Stimulated activated CD4-positive, alpha-beta T cell treated with anti-CD3 and anti-CD28 coated beads, Interleukin-1b, Interleukin-23, amount 100 ng/mL, for 1 hour (primary cell): ENCODE measurements at places on chromosomes 13 and 19.

GRCh38 chr13:30577401-30577852 is 40.3 kb upstream of the USPL1 start:
- no peak for DNase-seq

DNA sequence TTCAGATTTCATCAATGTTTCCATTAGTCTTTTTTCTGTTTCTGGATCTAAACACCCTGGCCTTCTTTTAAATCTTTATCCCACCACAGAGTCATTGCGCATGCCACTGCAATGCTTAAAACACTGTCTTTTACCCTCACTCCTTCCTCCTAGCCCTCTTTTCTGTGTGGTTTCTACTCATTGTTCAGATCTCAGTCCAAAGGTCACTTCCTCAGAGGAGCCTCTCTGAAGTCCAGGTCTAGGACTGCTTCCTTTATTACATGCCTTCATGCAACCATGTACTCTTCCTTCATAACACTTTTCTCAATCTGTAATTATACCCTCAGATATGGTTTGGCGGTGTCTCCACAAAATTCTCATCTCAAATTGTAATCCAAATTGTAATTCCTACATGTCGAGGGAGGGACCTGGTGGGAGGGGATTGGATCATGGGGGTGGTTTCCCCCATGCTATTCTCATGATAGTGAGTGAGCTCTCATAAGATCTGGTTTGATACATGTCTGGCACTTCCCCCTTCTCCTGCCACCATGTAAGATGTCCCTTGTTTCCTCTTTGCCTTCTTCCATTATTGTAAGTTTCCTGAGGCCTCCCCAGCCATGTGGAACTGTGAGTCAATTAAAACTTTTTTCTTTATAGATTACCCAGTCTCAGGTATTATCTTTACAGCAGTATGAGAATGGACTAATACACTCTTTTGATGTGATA is 808.9 kb downstream of the DIAPH3 start:
- DNase-seq, result no peak

- DNase-seq, result no peak
Observed at GRCh38 chr13:85377783-85378182, 421.4 kb downstream of the SLITRK6 start.

DNA sequence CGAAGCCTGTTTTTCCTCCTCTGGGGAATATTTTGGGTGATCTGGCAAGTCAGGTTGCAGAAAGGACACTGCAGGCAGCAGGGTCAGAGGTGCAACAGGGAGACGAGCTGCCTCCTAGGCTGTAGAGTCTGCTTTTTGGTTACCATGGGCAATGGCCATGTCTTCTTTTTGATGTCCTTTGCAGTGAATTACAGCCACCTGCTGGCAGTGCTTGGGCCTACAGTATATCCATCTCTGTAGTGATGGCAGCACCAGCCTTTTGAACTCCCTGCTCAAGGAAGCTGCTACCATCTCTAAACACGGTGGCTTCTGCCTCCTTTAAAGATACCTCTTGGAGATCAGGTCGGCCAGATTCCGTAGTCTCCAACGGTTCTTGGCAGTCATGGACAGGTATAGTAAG is 73.9 kb downstream of the WTIP start:
- no peak for DNase-seq

GRCh38 chr19:29247872-29248271 is 34.9 kb upstream of the UQCRFS1 start:
- no peak for DNase-seq

- no peak for DNase-seq
Observed at GRCh38 chr13:33963895-33964294, 145.9 kb downstream of the RFC3 start.

GRCh38 chr13:59172076-59172475 is 991.7 kb downstream of the DIAPH3 start:
- DNase-seq, result no peak

- no peak for DNase-seq
Observed at GRCh38 chr13:23512762-23513395, 57.3 kb upstream of the TNFRSF19 start.

DNA sequence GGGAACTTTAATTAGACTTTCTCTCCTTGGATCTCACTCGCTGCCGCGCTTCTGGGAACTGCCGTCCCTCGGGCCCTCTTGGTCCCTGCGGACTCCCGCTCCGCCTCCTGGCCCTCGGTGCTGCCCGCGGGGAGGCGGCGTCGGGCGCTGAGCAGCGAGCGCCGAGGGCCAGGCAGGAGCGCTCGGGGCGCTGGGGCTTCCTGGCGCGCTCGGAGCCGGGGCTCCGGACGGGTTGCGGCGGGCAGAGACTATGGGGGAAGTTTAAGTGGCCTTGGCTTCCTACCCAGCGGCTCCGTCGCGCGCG is 704 bp downstream of the CHST8 start:
- no peak for DNase-seq

DNA sequence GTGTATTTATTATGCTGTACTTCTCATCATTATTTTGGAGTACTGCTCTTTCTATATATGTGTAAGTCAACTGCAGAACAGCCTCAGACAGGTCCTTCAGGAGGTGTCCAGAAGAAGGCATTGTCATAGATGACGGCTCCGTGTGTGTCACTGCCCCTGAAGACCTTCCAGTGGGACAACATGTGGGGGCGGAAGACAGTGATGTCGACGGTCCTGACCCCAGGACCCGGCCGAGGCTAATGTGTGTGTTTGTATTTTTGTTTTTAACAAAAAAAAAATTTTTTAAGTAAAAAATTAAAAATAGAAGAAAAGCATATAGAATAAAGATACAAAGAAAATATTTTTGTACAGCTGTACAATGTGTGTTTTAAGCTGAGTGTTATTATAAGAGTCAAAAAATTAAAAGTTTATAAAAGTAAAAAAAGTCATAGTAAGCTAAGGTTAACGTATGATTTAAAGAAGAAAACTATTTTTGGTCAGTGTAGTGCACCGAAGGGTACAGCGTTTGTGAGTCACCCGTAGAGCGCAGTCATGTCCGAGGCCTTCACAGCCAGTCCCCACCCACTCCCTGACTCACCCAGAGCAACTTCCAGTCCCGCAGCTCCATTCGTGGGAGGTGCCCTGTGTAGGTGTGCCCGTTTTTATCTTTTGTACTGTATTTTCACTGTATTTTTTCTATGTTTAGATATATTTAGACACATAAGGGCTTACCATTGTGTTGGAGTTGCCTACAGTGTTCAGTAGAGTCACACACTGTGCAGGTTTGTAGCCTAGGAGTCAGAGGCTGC is 42.2 kb upstream of the SPACA7 start:
- DNase-seq, result no peak

DNA sequence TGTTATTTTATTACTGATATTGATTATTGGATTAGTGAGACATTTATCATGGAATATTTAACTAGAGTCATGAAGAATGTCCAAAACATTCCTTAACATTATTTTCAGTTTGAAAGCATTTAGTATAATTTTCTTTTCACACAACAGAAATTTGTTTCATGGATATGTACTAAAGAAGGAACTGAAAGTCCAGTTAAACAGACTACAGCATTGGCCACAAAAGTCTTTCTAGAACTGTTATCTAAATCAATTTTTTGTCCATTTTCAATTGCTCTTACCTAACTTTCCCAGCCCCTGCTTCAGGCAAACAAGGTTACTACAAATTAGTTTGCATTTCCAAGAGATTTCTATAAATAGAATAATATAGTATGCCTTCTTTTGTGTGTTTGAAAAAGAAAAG is 1018.0 kb upstream of the PCDH20 start:
- no peak for DNase-seq

DNA sequence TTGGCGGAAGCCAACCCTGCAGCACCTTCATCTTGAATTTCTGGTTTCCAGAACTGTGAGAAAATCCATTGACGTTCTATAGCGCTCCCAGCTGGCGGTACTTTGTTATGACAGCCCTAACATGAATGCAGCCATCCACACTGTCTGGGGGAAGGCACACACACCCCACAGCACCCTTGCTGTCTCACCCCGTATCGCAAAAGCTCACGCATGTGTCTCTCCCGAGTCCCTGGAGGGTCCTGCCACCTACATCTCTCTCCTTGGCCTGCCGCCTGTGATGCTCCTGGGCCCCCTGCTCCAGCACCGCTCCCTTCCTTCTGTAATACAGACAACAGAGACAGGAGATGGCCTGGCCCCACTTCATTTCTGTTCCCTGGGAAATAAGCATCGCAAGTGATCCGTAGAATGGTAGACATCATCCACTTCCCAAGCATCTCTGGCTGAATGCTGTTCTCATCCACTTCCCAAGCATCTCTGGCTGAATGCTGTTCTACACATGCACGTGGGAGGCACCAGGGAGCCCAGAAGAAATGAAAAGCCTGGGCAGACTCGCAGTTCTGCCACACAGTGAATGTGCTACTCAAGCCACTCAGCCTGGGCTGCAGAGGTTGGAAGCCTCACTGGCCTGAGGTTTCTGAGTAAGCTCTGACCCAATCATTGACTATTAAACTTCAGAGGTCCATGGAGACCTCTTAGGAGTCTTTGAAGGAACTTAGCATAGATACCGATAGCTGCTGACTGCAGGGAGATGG is 29.6 kb downstream of the EPN1 start:
- no peak for DNase-seq

DNA sequence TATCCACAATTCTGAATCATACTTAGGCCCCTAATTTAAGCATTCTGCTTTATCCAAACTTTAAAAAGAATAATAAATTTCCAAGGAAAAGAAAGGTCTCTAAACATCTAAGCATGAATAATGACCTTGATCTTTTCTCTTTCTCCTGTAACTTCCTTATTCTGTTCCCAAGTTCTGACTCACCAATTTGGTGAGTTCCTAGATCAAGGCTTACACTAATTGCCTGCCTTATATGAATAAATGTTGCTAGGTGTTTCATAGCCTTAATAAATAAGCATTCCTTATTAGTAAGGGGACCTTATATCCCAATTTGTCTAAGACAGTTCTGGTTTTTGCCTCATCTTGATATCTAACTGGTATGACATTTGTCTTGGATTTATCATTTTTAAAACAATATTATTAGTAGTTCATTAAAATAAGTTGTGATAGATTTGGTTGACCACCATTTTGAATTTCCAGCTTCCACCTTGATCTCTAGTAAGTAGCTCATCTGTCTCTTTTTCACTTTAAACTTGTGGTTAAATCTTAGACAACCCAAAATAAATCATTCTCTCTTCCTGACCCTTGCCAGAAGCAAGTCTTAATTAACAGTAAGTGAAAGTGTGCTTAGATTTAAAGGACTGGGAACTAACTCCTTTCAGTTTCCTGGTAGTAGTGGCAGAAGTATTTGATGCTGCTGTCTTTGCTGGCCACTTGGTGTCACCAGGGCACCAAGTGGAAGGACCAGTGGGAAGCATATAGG is 121.2 kb upstream of the MLNR start:
- DNase-seq, result no peak

- DNase-seq, result no peak
Observed at GRCh38 chr13:93561576-93562225, 335.1 kb downstream of the GPC6 start.

DNA sequence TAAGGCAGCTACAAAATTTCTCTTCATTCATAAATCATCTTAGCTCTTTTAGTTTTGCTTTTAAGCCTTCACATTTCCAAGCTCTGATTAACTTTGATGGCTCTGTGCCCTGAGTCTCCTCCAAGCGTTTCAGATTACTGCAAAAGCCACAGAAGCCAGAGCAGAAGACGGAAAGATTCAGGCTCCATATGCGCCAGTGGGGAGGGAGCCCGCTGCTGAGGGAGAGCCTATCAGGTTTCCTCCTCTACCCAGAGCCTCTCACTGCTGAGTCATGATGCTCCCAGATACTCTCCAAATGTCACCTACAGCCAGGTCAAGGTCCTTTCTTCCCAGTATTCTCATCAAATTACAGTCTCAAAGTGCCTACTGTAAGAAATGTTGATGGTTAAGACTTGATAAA is 193.6 kb downstream of the RAP2A start:
- DNase-seq, result no peak

DNA sequence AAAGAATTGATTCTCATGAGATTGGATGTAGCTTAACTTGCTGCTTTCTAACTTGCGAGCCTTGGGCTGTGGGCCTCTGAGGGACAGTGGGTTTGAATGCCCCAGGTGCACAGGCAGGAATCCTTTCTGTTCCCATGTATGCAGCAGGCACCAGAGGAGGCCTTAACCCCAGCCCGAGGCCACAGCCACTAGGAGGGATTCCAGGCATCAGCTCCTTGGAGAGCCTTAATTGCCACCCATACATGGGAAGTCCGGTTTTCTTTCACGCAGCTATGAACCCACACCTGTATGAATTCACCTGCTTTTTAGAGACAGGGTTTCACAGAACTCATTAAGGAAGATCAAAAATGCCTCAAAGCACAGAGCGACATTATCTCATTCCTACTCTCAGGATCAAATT is 117.9 kb downstream of the CRYL1 start:
- DNase-seq, result no peak

- DNase-seq, result no peak
Observed at GRCh38 chr13:66344805-66345517, 885.2 kb downstream of the PCDH9 start.

GRCh38 chr13:89279374-89279773 is 1608.2 kb downstream of the SLITRK5 start:
- DNase-seq, result no peak

DNA sequence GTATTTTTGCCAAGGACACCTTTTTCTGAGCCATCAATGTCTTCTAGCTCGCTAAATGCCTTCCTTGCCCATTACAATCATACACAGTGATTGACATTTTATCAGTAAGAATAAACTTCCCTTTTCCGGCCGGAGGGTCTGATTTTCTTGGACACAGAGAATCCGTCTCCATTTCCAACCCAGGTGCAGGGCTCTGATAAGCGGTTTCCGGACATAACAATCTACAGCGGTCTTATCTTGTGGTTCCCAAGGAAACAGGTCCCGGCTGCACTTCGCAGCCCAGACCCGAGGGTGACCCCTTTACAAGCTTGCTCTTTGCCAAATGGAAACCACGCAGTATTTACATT is 5.1 kb upstream of the ZNF77 start:
- no peak for DNase-seq

- no peak for DNase-seq
Observed at GRCh38 chr19:13707915-13708314, 56.4 kb upstream of the MRI1 start.

GRCh38 chr13:23654111-23655110 is 84.2 kb downstream of the TNFRSF19 start:
- DNase-seq, result no peak

DNA sequence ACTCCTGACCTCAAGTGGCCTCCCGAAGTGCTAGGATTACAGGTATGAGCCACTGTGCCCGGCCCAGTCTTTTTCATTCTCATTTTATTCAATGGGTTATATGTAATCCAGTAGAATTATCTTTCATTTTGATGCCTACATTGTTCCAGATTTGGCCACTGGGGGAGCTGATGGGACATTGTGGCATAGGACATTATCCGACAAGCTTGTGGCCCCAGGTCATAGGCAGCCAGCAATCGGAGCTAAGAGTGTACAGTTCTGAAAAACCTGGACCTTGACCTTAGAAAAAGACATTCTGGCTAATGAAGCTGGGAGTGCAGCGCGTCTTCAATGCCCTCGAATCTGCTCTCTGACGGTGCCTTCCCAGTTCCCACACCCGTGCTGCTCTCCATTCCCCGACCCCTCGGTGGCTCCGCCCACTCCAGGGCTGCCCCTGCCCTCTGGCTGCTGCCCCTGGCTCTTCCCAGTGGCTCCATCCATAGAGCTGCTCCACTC is 108.7 kb downstream of the TEX29 start:
- DNase-seq, result no peak

GRCh38 chr19:46921071-46921470 is 60.3 kb downstream of the ARHGAP35 start:
- DNase-seq, result no peak
